ENCODE measurements at places on chromosomes 6 and 20. TPM values are rescaled to one million over a fixed set of nuclear protein-coding genes. Genes with fewer than 3 reads are reported as not detected.

GRCh38 chr6:93550551-93551276 is 131.4 kb upstream of the EPHA7 start:
- no peaks in the 10 kb centered on the region for H3K36me3 ChIP-seq
- no peaks in the 10 kb centered on the region for H3K27me3 ChIP-seq
- DNase-seq, result no peak
- H3K27ac ChIP-seq, result no peak overlapping the region

DNA sequence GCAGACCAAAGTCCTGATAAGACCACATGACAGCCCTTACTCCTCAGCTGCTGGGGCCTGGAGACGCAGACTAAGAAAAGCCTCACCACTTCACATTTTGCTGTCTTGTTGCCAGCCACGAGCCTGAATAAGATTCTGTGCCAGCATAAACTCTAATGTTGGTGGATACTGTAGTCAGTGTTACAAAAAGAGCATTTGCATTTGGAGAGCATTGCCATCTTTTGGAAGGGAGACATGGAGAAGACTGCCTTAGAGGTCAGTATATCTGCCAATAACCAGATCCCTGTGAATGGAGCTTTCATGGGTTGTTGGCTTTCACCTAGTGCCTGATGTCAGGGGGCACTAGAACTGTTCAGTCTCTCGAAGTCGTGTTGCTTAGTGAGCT is 315.2 kb downstream of the ZFAND3 start:
- no peak overlapping the region for H3K4me3 ChIP-seq
- peaks cover 4% of the 10 kb centered on the region for H3K4me1 ChIP-seq
- H3K36me3 ChIP-seq, result no peaks in the 10 kb centered on the region
- no peak overlapping the region for H3K27ac ChIP-seq
- no peaks in the 10 kb centered on the region for H3K27me3 ChIP-seq

DNA sequence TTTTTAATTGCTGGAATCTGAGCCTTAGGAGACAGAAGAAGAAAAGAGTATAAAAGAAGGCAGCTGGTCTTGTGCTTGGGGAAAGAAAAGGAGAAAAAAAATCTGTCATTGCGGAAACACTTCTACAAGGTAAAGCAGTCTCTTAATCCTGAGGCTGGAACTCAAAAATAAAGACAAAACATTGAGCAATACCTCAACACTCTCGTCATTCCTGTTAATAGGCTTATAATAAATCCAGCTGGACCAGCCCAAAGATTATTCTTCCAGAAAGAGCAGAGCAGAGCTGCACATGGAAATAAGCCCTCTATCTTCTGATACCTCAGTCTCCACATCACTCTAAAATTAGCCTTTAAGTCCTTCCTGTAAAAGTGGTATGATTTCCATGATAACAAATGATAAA is 62.0 kb upstream of the HIVEP1 start:
- no peaks in the 10 kb centered on the region for H3K27me3 ChIP-seq
- no peaks in the 10 kb centered on the region for H3K4me1 ChIP-seq
- no peaks in the 10 kb centered on the region for H3K36me3 ChIP-seq
- DNase-seq, result no peak

- peak; percentile 99 for DNase-seq
- H3K4me3 ChIP-seq, result peak within 1 kb of the TSS; percentile 88
- H3K4me1 ChIP-seq, result peaks cover 45% of the 10 kb centered on the region
Observed at GRCh38 chr6:31665501-31666336, at the start of gene CSNK2B. Gene CSNK2B, plus strand, starts transcription at chr6:31666080. Its CDS starts 752 bp downstream, at chr6:31666832.

DNA sequence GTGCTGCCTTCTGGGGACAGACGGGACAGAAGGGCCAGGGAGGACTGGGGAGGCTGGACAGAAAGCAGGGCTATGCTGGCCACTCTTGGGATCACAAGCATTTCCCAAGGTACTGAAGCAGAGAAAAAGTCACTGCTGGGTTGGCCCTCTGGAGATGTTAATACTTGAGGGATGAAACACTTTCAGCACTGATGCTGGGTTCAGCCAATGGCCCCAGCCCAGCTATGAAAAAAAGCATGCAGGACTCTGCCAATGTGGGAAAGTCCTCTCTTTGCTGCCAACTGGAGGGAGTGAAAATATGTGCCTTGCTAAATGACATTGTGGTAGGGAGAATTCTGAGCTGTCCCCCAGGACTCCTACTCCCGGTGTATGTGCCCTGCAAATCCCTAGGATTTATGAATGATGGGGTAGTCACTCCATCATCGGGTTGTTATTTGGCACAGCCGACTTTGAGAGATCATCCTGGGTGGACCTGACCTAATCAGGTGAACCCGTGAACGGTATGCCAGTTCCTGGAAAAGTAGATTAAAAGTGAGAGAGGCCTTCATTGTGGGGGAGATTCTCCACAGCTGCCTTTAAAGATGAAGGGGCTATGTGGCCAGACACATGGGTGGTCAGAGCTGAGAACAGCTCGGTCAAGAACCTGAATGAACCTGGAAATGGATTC is 119.9 kb upstream of the TRAF3IP2 start:
- H3K36me3 ChIP-seq, result no peaks in the 10 kb centered on the region
- no peaks in the 10 kb centered on the region for H3K4me1 ChIP-seq
- no peaks in the 10 kb centered on the region for H3K27me3 ChIP-seq
- DNase-seq, result no peak
- no peak overlapping the region for H3K27ac ChIP-seq

- no peak for DNase-seq
- H3K27ac ChIP-seq, result no peak overlapping the region
- no peaks in the 10 kb centered on the region for H3K27me3 ChIP-seq
Observed at GRCh38 chr6:354631-355280, 36.8 kb upstream of the IRF4 start.

GRCh38 chr6:39902786-39903465 is 31.3 kb downstream of the MOCS1 start:
- peaks cover 45% of the 10 kb centered on the region for H3K36me3 ChIP-seq
- no peak overlapping the region for H3K27ac ChIP-seq
- no peak overlapping the region for H3K4me3 ChIP-seq
- no peaks in the 10 kb centered on the region for H3K27me3 ChIP-seq
- DNase-seq, result no peak

DNA sequence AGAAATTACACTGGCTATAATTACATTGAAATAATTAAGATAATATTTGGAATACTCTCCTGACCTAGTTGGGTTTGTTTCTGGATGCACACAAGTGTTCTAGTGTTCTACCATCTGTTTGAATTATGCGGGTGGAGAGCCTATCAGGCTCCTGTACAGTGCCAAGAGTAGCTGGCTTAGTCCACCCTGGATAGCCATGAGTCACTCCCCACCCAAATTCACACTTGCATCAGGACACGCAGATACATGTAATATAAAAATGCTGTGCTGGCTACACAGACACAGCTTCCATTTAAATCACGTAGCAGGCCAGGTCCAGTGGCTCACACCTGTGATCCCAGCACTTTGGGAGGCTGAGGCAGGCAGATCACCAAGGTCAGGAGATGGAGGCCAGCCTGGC is 686.2 kb upstream of the SLC35B3 start:
- H3K36me3 ChIP-seq, result no peaks in the 10 kb centered on the region
- H3K4me3 ChIP-seq, result no peak overlapping the region
- H3K27me3 ChIP-seq, result no peaks in the 10 kb centered on the region
- no peak overlapping the region for H3K27ac ChIP-seq
- no peak for DNase-seq
- H3K4me1 ChIP-seq, result no peaks in the 10 kb centered on the region

DNA sequence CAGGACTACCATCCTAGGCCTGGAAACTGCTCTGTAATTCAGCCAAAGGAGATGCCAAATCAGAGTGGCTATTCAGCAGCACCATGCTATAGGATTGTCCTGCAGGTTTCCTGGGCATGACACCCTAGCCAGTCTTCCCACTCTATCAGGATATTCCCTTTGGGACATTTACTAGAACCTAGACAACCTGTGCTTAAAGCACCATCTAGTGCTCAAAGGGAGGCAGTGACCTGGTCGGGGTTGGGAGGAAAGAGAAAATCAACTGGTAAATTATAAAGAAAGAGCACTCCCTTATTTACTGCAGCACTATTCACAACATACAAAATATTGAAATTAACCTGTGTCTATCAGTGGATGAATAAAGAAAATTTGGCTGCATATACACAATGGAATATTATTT is 67.2 kb upstream of the SMLR1 start:
- H3K27ac ChIP-seq, result no peak overlapping the region
- no peaks in the 10 kb centered on the region for H3K36me3 ChIP-seq
- no peaks in the 10 kb centered on the region for H3K4me1 ChIP-seq
- no peaks in the 10 kb centered on the region for H3K27me3 ChIP-seq
- H3K4me3 ChIP-seq, result no peak overlapping the region

DNA sequence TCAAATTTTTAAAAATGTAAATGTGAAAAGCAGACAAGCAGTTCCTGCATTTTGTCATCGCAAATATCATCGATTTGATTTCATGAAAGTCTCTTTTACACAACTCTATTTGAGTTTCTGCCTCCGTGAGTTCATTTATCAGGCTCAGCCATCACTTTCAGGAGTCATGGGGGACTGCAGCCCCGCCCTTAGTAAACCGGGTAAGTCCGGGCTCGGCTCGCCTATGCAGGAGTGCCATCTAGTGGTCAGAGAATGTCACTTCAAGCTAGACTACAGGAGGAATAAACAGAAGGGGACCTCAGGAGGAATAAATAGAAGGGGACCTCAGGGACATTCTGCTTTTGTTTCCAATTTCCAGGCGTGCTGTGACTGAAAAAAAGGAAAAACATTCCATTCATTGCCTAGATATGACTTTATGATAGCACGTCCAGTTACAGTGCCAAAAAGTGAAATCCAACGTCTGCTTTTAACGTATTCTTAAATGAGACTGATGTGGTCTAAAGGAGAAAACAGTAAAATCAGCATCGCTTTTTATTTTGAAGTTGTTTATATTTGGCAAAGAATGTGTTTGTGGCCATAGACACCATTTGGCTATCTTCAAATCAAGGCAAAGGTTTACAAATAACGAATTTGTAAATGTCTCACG is 333.9 kb downstream of the HACE1 start:
- no peak overlapping the region for H3K27ac ChIP-seq
- H3K36me3 ChIP-seq, result no peaks in the 10 kb centered on the region
- DNase-seq, result peak; percentile 64
- no peaks in the 10 kb centered on the region for H3K27me3 ChIP-seq

- H3K36me3 ChIP-seq, result no peaks in the 10 kb centered on the region
- DNase-seq, result no peak
- H3K4me3 ChIP-seq, result no peak overlapping the region
- no peaks in the 10 kb centered on the region for H3K27me3 ChIP-seq
- no peak overlapping the region for H3K27ac ChIP-seq
Observed at GRCh38 chr20:19304886-19305415, 92.5 kb downstream of the SLC24A3 start.

GRCh38 chr20:24102290-24102689 is 113.7 kb upstream of the GGTLC1 start:
- H3K4me3 ChIP-seq, result no peak overlapping the region
- no peak for DNase-seq
- H3K36me3 ChIP-seq, result no peaks in the 10 kb centered on the region
- H3K27ac ChIP-seq, result no peak overlapping the region
- H3K4me1 ChIP-seq, result no peaks in the 10 kb centered on the region
- no peaks in the 10 kb centered on the region for H3K27me3 ChIP-seq

DNA sequence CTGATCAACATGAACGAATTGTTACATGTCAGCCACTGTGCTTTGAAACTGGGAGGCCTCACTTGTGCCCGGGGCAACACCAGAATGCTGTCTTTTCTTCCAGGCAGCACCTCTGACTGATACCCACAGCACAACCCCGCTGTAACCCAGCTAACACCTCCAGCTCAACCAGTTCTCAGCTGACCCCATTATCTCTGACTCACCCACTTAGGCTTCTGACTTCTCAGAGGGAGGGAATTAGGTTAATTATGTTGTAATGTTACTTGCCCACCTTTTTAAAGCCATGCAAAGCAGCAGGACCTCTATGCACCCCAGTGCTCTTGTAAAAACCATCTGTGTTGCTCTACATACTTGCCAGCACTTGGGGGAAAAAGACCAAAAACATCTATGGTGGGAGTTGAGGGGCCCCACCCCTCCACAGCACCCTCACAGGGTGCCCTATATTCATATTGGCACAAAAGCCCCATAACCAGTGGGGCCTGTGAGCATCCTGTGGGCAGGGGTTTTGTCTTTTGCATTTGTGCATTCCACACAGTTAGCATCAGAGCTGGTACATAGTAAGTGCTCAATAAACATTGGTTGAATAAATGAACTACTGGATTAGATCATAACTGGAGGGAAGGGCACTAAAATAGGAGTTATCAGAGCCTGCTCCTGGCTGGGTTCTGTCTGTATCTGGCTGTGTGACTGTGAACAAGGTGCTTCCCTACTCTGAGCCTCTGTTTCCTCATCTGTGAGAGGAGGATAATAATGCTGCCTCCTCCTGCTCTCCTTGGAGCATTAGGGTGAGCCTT is 22.3 kb downstream of the BNIP5 start:
- H3K27ac ChIP-seq, result no peak overlapping the region
- H3K4me3 ChIP-seq, result no peak overlapping the region
- no peak for DNase-seq
- H3K27me3 ChIP-seq, result no peaks in the 10 kb centered on the region
- H3K4me1 ChIP-seq, result no peaks in the 10 kb centered on the region

DNA sequence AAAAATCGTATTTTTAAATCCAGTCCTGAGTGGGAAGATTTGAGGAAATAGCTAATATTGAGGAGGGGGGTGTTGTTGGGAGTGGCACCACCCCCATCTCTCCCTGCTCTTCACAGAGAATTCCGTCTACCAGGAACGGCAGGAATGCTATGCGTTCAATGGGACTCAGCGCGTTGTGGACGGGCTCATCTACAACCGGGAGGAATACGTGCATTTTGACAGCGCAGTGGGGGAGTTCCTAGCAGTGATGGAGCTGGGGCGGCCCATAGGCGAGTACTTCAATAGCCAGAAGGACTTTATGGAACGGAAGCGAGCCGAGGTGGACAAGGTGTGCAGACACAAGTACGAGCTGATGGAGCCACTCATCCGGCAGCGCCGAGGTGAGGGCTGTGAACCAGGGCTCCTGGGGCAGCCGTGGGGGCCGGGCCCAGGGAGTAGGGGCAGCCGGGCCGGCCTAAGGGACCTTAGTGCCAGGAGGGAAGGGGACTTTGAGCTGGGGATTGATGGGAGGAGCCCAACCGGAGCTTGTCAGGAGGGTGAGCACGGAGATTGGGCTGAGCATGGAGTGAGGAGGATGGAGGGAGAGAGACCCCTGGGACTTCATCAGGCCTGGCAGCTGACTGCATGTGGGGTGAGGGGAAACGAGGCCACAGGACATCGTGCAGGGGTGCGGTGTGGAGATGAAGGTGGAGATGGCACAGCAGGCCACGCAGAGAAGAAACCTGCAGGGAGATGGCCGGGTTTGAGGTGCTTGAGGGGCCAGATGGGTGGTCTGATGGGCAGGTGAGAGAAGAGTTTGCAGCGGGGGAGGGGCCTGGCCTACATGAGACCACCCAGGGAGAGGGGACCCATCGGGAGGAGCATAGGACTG is 41.3 kb downstream of the HLA-DPB1 start:
- H3K36me3 ChIP-seq, result no peaks in the 10 kb centered on the region
- H3K27me3 ChIP-seq, result peaks cover 18% of the 10 kb centered on the region
- H3K4me1 ChIP-seq, result no peaks in the 10 kb centered on the region
- no peak overlapping the region for H3K4me3 ChIP-seq
- no peak for DNase-seq

Gene GINS1
- 1.2 TPM for total RNA-seq

Gene TFAP2A
- total RNA-seq, result 0.47 TPM

Gene OR2H2
- total RNA-seq, result not detected

Gene C6orf141
- total RNA-seq, result not detected

Gene RAET1E
- total RNA-seq, result 1.5 TPM

Gene XKR7
- 0.04 TPM for total RNA-seq

Gene SLC17A3
- total RNA-seq, result 0.42 TPM

Gene LY6G6C
- not detected for total RNA-seq

Gene ATP6V1G2
- total RNA-seq, result 2.6 TPM
